ENCODE measurements at places on chromosomes 1 and 21.

- DNase-seq, result no peak
These were observed 32.4 kb downstream of the SLAMF1 start for GRCh38 chr1:160614410-160614809.

GRCh38 chr1:97350662-97351061, 570.2 kb downstream of the DPYD start:
- DNase-seq, result no peak

- no peak for DNase-seq
These were observed 13.9 kb downstream of the FLVCR1 start for GRCh38 chr1:212871976-212872375.

- DNase-seq, result no peak
These were observed 8.2 kb downstream of the OR2T10 start for GRCh38 chr1:248589334-248589733.

DNA sequence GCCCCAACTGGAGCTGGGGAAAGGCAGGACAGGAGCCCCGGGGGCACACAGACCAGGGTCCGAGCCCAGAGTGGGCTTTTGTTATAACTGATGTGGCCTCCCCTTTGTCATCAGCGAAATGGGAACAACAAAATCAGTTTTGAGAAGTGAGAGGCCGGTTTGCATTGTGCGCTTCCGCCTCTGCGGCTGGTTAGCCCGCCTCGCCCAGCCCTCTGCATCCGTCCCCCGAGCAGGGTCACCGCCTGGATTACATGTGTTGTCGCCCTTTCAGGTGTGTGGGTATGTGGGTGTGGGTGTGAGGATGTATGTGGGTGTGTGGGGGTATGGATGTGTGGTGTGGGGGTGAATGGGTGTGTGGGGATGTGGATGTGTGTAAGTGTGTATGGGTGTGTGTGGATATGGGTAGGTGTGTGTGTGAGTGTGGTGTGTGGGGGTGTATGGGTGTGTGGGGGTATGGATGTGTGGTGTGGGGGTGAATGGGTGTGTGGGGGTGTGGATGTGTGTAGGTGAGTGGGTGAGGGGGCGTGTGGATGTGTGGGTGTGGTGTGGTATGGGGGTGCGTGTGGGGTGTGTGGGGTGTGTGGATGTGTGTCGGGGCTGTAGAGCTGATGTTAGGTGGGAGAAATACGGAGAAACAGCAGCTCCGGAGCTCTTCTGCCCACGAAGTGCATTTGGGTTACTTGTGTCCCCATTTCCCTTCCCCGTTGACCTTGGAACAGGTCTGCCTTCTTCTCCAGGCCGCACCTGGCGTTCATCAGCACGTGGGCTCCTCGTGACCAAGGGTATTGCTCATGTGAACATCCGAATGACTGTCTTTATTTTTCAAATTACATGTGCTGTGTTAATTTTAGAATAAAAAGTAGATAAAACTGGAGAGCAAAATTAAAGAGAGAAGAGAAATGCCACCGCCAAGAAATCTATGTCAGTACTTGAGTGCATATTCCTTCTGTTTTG, 67.6 kb downstream of the FHAD1 start:
- DNase-seq, result no peak

DNA sequence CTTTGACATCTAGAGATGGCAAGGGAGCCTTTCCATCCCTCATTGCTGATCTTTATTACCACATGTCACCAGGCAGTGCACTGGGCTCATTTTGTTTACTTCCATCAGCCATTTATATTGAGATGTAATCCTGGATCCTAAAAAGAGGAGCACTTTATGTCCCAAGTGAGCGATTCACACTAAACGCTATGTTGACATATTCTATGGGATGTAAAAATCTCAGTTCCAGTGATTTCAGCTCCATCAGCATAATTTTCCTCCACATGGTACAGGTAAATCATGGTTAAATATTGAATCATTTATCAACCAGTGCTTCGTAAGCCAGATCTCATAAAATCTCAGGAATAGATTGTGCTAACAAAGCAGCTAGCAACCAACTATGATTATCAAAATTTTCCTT, 634.8 kb upstream of the PLXNA2 start:
- no peak for DNase-seq

DNA sequence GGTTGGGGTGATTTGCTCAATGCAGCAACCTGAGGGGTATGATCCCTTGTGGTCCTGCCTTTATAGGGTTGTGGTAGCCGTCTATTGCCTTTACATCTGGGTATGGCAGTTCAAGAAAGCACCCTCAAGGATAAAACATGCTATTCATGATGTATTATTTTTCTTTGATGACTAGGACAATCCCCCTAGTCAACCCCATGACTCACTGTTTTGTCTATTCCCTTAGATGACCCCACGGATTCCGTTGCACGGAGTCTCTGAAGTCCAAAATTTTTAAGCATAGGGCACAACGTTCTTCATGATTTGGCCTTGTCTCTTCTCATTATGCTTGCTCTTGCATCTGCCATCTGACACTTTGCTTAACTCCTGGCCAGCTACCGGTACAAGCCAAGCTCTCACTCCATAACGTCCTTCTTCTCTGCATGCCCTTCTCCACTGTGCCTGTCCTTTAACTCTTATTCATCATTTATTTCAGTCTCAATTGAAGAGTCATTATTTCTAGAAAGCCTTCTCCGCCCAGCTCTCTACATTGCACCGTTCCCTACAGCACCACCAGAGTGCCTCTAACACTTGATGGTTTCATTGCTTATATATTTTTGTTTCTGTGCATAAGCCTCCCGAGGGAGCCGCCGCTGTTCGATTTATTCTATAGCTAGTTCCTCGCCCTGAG, 838 bp upstream of the DISP1 start:
- DNase-seq, result no peak

Measured in anterior cingulate cortex (tissue), 58 donors.